Spleen (tissue), 13 donors: ENCODE measurements at places on chromosomes 6 and 20.

DNA sequence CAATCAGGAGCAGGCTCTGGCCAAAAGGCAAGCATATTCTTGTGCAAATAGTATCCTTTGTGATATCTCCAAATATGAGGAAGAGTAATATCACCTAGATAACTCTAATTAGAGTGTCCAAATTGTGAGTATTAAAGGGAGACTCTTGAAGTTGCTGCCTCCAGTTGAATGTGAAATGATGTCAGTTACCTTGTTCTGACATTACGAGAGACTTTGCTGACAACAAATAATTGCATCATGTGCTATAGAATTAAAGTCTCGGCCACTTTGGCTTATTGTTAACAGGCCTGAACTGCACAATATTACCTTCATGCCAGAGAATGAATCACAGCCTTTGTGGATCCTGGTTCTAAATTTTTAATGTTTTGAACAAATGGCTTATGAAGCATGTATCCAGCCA lies 106.5 kb downstream of the AIG1 start:
- H3K27me3 ChIP-seq, result no peaks in the 10 kb centered on the region
- no peaks in the 10 kb centered on the region for H3K4me1 ChIP-seq
- no peaks in the 10 kb centered on the region for H3K36me3 ChIP-seq
- DNase-seq, result no peak
- no peak overlapping the region for H3K27ac ChIP-seq

- no peak for DNase-seq
- no peak overlapping the region for H3K27ac ChIP-seq
- no peak overlapping the region for H3K4me3 ChIP-seq
- no peaks in the 10 kb centered on the region for H3K4me1 ChIP-seq
- no peaks in the 10 kb centered on the region for H3K36me3 ChIP-seq
Observed at GRCh38 chr20:4508773-4509172, 212.9 kb upstream of the PRND start.

- no peak for DNase-seq
- H3K27me3 ChIP-seq, result no peaks in the 10 kb centered on the region
- no peak overlapping the region for H3K4me3 ChIP-seq
- H3K36me3 ChIP-seq, result peaks cover 72% of the 10 kb centered on the region
- H3K4me1 ChIP-seq, result no peaks in the 10 kb centered on the region
- no peak overlapping the region for H3K27ac ChIP-seq
Observed at GRCh38 chr6:105389543-105389942, 13.3 kb downstream of the PREP start.

DNA sequence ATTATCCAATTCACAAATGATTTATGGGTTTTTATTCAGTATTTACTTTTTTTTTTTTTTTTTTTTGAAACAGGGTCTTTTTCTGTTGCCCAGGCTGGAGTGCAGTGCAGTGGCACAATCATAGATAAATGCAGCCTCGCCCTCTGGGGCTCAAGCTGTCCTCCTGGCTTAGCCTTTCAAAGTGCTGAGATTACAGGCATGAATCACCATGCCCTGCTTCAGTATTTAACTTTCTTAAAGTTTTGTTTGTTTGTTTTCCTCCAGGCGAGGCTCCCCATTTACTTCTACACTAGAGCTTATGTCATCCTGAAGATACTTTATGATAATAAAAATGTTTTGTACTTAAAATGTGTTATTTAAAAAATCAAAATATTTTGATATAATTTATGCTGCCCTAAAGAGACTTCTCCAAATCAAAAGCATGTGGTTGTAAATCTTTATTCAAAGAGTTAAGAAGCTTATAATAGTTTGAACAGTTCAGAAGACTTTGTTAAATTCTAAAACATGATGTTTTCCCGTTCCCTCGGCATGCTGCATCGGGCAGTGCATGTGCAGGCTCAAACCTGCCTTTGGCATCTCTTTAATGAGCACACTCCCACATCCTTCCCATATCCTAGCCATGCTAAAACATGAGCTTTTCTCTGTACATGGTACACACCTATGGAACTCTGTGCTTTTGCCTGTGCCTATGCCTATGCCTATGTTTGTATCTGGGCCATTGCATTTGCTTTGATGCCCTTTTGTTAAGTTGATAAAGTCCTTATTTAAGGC lies 11.0 kb downstream of the SMPDL3A start:
- no peaks in the 10 kb centered on the region for H3K36me3 ChIP-seq
- H3K27ac ChIP-seq, result no peak overlapping the region
- H3K4me1 ChIP-seq, result no peaks in the 10 kb centered on the region
- DNase-seq, result no peak
- no peak overlapping the region for H3K4me3 ChIP-seq

DNA sequence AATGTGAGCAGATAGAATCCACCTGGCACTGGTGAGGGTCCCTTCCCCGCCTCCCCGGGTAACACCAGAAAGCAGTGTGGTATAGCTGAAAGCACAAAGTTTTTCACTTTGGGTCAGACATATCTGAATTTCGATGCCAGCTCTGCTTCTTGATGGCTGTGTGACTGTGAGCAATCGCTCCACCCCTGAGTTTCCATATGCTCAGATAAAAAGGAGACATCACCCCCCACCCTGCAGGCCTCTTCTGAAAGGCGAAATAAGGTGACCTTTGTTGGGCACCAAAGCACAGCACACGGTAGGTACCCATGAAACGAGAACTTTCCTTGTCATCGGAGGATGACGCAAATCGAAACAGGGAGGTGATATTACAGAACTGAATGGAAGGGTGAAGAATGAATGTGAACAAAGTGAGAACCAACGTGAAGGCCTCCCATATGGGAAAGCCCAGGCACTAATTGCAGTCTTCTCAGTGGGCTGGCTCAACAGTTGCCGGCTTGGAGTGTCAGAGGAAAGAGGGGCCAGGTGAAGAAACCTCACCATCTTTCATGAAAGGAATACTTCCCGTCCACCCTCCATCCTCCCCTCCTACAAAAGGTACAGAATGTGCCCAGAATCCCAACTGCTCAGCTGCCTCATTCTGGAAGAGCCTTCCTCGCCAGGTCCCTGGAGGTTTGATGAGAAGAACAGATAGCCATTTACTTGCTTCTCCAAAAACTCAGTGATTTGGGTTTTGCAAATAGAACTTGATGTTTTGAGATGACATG lies 61.8 kb downstream of the NFATC2 start:
- no peaks in the 10 kb centered on the region for H3K27me3 ChIP-seq
- H3K4me1 ChIP-seq, result peaks cover 14% of the 10 kb centered on the region

DNA sequence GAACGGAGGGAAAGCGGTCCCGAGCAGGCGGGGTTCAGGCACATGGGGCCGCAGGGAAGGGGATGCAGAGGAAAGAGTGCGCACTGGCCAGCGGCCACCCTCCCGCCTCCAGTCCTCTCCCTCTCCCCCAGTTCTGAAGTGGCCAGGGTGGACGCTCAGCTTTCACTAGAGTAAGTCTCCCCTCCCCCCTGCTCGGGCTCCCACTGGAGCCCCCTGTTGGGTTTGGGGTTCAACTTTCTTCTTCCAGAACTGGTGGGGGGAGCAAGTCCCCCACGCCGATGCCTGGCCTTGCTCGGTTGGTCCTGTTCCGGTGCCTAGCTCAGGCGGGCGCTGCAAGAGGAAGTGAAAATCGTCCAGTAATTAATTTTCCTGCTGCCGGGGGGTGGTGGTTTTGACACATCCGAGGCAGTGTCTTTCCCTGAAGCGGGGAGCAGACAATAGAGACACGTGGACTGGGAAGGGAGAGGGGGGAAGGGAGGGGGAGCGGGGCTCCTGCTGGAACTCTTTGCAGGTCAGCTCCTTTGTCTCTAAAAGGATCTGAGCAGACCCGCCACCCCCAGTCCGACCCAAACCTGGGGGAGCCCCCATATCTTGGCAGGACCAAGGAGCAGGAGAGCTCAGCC lies 824 bp upstream of the SCRT2 start:
- no peak overlapping the region for H3K27ac ChIP-seq
- H3K27me3 ChIP-seq, result no peaks in the 10 kb centered on the region
- no peak for DNase-seq
- H3K4me3 ChIP-seq, result no peak overlapping the region

DNA sequence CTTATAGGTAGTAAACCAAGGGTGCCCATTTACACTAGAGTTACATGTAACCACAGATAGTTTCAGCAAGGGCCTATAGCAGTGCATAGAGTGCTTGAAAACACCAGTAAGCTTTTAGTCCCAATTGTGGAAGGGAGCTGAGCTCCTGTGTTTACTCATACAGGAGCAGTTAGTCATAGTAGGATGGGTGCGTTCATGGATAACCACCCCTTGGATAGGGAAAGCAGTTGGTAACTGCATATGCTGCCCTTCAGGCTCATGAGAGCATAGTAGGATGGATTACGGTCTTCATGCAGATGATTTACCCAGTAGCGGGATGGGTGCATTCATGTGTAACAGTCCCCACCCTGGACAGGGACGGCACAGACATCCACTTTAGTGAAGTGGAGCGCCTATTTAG lies 45.1 kb downstream of the OR2B6 start:
- no peaks in the 10 kb centered on the region for H3K4me1 ChIP-seq
- no peaks in the 10 kb centered on the region for H3K36me3 ChIP-seq
- no peak for DNase-seq
- H3K4me3 ChIP-seq, result no peak overlapping the region
- no peaks in the 10 kb centered on the region for H3K27me3 ChIP-seq
- H3K27ac ChIP-seq, result no peak overlapping the region

DNA sequence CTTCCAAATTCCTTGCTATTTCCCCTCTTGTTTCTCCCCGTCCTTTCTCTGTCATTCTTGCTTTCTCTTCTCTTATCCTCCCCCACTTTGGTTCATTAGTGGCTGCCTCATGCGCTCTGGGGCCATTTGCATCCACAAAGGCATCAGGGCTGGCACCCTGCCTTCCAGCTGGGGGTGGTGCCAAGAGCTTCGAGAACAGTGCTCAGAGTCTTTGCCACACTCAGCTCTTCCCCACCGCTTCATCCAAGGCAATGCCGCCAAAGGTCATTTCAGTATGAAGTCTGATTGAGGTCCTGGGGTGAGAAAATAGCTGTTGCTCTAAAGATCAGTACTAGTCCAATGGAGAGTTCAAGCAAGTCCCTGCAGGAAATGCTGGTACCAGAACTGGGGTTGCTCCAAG lies 22.7 kb downstream of the OLIG3 start:
- no peaks in the 10 kb centered on the region for H3K4me1 ChIP-seq
- H3K27me3 ChIP-seq, result no peaks in the 10 kb centered on the region
- no peak overlapping the region for H3K27ac ChIP-seq
- DNase-seq, result no peak

DNA sequence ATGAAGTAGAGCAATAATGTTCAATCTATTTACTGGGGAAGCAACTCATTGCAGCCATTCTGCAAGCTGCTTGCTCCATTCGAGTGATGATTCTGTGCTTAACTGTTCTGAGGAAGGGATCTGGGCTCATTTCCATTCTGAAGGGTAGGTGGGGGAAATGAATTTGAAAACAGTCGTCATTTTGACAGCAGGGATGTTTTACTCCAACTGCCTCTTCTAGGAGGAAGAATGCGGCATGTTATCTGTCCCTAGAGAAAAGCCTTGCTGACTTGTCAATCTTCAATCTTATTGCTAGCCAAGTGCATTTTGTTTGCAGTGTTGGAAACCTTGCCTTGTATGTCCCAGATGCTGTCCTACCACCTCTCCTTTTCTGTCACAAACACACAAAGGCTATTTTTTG lies 105.9 kb downstream of the PRDM13 start:
- H3K27ac ChIP-seq, result no peak overlapping the region
- H3K27me3 ChIP-seq, result no peaks in the 10 kb centered on the region
- H3K4me1 ChIP-seq, result no peaks in the 10 kb centered on the region

GRCh38 chr20:16759181-16759563 lies 11.0 kb downstream of the OTOR start:
- no peaks in the 10 kb centered on the region for H3K27me3 ChIP-seq
- H3K4me1 ChIP-seq, result no peaks in the 10 kb centered on the region
- no peak overlapping the region for H3K4me3 ChIP-seq
- DNase-seq, result no peak
- H3K36me3 ChIP-seq, result no peaks in the 10 kb centered on the region
- H3K27ac ChIP-seq, result no peak overlapping the region

- no peaks in the 10 kb centered on the region for H3K27me3 ChIP-seq
- no peaks in the 10 kb centered on the region for H3K4me1 ChIP-seq
- no peak for DNase-seq
- H3K27ac ChIP-seq, result no peak overlapping the region
- H3K4me3 ChIP-seq, result no peak overlapping the region
Observed at GRCh38 chr20:56828402-56828801, 199.3 kb downstream of the TFAP2C start.

GRCh38 chr20:63846888-63847236 lies 14.4 kb upstream of the ABHD16B start:
- H3K4me3 ChIP-seq, result no peak overlapping the region
- H3K27ac ChIP-seq, result peak overlapping the region; percentile 78
- no peak for DNase-seq
- H3K36me3 ChIP-seq, result no peaks in the 10 kb centered on the region
- H3K4me1 ChIP-seq, result peaks cover 62% of the 10 kb centered on the region
- peaks cover 10% of the 10 kb centered on the region for H3K27me3 ChIP-seq

GRCh38 chr6:13305288-13305687 lies 23.0 kb downstream of the TBC1D7 start:
- H3K36me3 ChIP-seq, result no peaks in the 10 kb centered on the region
- H3K4me3 ChIP-seq, result no peak overlapping the region
- H3K27me3 ChIP-seq, result no peaks in the 10 kb centered on the region
- no peak for DNase-seq
- H3K4me1 ChIP-seq, result peaks cover 43% of the 10 kb centered on the region

GRCh38 chr20:5153612-5154542 lies 27.1 kb downstream of the CDS2 start:
- H3K4me3 ChIP-seq, result no peak overlapping the region
- peaks cover 8% of the 10 kb centered on the region for H3K36me3 ChIP-seq
- no peaks in the 10 kb centered on the region for H3K27me3 ChIP-seq
- no peaks in the 10 kb centered on the region for H3K4me1 ChIP-seq

- no peaks in the 10 kb centered on the region for H3K4me1 ChIP-seq
- H3K27ac ChIP-seq, result no peak overlapping the region
- H3K27me3 ChIP-seq, result no peaks in the 10 kb centered on the region
- H3K36me3 ChIP-seq, result no peaks in the 10 kb centered on the region
- DNase-seq, result no peak
Observed at GRCh38 chr6:71900642-71901041, 14.3 kb downstream of the RIMS1 start.

DNA sequence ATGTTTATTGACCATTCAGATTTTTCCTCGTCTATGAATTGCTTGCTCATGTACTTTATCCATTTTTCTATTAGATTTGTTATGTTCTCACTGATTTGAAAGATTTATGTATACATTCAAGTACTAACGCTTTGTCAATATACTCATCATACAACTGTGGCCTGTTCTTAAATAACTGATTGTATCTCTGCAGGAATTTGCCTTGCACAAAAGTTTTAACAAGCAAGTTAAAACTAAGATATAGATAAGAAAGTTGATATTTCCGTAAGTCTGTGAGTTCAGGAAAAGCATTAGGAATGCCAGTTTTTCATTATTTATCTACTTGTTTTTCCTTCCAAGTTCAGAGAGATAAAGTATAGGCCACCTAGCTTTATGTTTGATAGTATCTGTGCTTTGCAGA lies 95.2 kb downstream of the PDE7B start:
- H3K36me3 ChIP-seq, result no peaks in the 10 kb centered on the region
- no peaks in the 10 kb centered on the region for H3K27me3 ChIP-seq
- DNase-seq, result no peak
- H3K27ac ChIP-seq, result no peak overlapping the region
- no peak overlapping the region for H3K4me3 ChIP-seq
- no peaks in the 10 kb centered on the region for H3K4me1 ChIP-seq
